ENCODE measurements at places on chromosomes 1 and 21.
A peak's percentile ranks its signal among the peaks of the same experiment; 100 is the strongest.

- no peak for DNase-seq
Measured at GRCh38 chr21:24903994-24904635, 703.2 kb downstream of the MRPL39 start.

DNA sequence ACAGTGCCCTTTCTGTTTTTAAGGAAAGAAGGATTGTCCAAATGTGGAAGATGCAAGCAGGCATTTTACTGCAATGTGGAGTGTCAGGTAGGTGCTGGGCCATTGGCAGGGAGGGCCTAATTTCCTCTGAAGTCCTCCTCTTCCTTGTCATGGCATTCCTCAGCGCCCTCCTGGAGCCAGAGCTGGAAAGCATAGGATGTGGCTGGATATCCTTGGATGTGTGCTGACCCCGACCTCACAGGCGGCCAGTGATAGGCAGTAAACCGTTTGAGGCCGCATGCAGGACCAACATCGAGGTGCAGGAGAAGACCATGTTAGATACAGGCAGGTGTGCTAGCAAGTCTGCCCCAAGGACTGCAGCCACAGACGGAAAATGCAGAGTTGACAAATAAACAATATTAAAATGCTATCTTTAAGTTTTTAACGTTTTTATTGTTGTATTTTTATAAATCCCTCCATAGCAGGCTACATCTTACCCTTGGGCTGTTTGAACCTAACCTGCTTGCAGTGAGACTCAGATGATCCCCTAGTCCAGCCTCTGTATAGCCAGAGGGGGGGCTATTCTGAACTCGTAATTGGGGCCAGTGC, 24.3 kb downstream of the SMYD2 start:
- no peak for DNase-seq

DNA sequence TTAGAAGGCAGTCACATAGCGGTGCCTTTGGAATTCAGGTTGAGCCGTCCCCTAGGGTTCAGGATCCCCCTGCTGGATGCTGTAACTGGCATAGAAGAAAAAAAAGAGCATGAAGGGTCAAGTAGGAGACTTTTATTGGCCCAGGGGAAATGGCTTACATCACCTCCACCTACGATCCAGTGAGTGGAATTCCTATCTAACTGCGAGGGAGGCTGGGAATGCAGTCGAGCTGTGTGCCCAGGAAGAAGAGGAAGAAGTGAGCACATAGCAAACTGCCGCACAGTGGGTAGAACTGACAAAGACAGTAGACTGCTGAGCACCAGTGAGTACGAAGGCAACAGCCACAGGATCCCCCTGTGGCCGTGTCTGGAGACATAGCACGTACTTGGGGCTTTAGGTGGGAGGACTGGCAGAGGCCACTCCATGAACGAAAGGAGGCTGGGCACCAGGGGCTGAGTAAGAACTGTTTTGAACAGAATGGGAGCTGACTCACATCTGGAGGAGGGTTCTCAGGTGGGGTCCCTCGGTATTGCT, 79.2 kb downstream of the RNF220 start:
- no peak for DNase-seq

DNA sequence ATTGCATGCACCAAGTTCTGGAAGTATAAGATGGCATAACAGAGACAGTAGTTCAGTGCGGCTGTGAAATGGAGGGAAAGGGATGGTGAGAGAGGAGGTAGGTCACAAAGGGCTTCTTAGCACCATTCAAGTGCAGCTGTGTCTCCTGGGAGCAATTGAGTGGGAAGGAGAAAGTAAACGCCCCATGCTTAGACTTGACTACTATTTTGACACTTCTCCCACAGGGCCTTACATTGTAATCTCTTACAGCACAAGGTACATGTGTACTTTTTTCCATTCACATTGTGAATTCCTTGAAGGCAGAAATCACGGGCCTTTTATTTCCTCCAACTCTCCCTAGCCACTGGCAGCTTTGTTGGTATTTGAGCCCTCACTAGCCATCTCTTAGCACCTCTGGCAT, 239.6 kb upstream of the FOXD3 start:
- no peak for DNase-seq

- DNase-seq = no peak
Measured at GRCh38 chr1:205275133-205275532, 46.4 kb downstream of the NUAK2 start.

- DNase-seq = no peak
Measured at GRCh38 chr1:155499953-155500639, 62.5 kb downstream of the ASH1L start.

GRCh38 chr1:4529446-4530165, 124.8 kb upstream of the AJAP1 start:
- DNase-seq = no peak

- no peak for DNase-seq
Measured at GRCh38 chr21:44291078-44291935, 5.6 kb downstream of the AIRE start.

GRCh38 chr1:40981691-40982448, 2.4 kb downstream of the CTPS1 start:
- DNase-seq = no peak

DNA sequence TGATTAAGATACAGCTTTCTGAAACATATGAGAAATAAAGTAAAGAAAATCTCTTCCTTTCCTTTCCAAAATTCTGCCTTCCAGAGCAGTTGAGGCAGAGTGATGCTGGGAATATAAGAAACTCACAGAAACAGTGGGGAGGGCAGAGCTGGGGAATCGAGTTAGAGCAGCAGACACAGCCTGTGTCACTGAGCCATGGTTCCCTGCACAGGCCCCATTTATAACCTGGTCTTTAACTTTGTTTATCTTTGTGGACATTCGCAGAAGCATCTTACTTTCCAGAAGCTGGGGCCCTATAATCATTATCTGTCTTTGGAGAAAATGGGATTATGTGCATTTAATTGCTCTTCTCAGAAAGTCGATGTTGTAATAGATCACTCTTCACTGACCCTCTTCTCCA, 349.1 kb downstream of the SETD4 start:
- no peak for DNase-seq

GRCh38 chr1:93676427-93676826, 5.2 kb downstream of the BCAR3 start:
- DNase-seq = no peak

DNA sequence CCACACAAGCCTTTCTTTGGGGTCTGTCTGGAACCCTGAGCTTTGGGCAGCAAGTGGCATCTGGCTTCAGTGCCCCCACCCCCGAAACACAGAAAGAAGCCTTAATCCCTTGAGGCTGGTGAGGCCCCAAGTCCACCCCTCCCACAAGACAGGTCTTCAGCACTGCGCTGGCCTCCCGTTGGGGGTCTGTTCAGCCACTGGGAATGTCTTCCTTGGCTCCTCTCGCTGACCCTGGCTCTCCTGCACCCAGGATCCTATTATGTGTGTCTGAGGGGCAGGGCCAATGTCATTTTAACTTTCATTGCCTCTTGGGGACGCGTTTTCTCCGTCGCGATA, 26.9 kb downstream of the ATP8B2 start:
- no peak for DNase-seq

- DNase-seq = no peak
Measured at GRCh38 chr1:155007251-155007828, 4.7 kb downstream of the ZBTB7B start.

- no peak for DNase-seq
Measured at GRCh38 chr21:36200081-36200561, 43.5 kb downstream of the DOP1B start.

DNA sequence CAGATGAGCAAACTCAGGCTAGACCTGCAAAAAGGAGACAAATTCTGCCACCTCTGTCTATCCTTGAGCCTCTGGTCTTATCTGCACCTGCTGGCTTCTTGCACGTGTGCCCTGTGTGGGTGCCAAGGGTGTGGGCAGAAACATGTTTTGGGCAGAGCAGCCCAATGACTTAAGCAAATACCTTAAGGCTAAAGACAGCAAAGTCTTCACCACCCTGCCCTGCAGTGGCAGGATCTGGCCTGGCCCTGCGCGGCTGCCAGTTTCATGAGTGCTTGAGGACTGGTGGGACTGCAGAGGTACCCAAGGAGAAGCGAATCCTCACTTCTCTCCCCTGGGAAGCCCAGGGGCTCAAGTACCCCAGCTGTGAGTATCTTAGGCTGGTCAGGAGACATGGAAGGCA, 3.8 kb upstream of the SLC26A9 start:
- DNase-seq = no peak

- DNase-seq = no peak
Measured at GRCh38 chr1:110463725-110464124, 12.8 kb downstream of the PROK1 start.

DNA sequence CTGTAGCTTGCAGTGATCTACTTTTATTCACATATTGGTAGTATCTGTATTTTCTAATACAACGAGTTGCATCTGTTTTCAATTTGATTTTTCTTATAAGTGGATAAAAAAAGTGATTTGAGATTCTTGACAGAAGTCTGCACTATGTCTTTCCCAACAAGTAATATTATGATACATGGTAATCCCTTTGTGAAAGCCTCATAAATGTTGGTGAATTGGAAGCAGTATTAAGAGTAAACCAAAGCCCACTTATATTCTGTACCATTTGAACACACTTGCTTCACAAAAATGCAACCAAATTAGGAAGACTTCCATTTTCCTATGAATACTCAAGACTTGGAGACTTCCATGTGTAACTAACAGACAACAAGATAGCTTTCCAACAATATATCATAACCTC, 172.0 kb downstream of the HMCN1 start:
- no peak for DNase-seq

GRCh38 chr1:243409284-243409683, 153.4 kb downstream of the SDCCAG8 start:
- no peak for DNase-seq

DNA sequence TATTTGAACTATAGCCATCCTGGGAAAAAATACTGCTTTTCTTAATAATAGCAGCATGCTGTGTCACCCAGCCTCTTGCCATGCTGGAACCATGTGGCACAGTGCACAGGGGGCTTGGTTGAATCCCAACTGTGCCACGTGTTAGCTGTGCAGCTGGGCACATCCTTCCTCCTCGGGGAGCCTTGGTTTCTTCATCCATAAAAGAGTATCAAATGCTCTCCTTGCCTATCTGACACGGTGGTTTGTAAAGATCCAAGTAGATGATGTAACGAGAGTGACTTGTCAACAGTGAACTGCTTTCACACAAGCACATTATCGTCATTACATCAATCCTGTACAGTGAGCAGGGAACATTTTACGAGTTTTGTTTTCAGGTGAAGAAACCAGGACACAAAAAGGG, 24.4 kb downstream of the VASH2 start:
- DNase-seq = no peak

- no peak for DNase-seq
Measured at GRCh38 chr1:5976726-5977493, 15.3 kb downstream of the NPHP4 start.

- no peak for DNase-seq
Measured at GRCh38 chr1:111469539-111469938, 4.2 kb upstream of the C1orf162 start.

- no peak for DNase-seq
Measured at GRCh38 chr1:98327220-98327861, 334.2 kb upstream of the SNX7 start.

- peak; percentile 4 for DNase-seq
Measured at GRCh38 chr1:13764588-13765332, 64.8 kb downstream of the PRDM2 start.

DNA sequence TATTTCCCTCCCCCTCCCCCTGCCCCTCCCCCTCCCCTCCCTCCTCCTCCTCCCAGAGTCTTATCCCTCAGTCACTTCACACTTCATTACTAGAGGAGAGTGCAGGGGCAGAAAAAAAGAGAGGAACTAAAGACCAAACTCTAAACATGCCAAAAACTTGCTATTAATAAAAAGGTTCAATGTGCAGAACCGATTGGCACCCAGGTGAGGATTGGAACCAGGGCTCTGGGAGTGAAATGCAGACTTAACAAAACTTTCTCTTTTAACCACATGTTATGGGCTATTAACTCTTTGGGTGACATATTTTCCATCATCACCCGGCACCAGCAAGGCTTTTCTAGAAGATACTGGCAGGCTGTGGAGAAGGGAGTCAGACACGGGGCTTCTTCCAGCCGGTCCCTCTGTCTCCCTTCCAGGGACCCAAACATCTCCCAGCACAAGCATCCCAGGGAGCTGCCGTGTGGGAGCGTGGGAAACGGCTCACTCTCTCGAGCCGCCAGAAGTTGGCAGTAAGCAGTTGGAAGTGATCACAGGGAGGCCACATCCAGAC, 13.6 kb downstream of the NID1 start:
- DNase-seq = no peak

- no peak for DNase-seq
Measured at GRCh38 chr1:145990249-145990855, 6.0 kb downstream of the TXNIP start.

DNA sequence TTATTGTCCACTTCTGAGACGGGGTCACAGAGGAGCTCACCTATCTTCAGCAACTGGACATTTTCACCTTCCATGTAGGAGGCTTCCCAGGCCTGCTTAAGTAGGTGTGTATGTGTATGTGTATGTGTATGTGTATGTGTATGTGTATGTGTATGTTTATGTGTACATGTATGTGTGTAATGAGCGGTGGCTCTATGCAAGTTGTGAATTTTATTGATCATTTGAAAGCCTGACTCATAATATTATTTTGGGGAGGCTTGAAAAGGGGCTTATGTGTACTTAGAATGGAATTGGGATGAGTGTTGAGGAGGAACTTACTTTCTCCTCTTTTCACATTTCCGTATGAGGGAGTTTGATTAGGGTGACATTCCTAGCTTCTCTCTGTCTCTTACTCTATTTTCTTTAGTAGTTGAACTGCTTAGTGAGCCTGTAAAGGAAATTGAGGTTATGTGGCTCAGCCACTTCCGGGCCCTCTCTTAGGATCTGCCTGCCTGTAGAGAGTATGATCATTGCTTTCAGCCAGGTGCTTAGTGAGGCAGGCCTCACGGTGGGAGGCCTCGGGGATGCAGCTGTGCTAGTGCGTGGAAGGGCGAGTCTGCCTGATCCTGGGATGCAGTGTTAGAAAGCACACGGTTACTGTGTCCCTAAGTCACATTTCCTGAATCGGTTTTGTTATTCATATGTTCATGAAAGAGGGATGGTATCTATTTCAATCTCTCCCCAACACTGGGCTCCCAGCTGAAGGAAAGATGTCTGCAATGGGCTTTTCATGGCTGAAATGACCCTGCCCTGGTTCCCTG, 61.0 kb downstream of the IER5 start:
- DNase-seq = peak; percentile 50

DNA sequence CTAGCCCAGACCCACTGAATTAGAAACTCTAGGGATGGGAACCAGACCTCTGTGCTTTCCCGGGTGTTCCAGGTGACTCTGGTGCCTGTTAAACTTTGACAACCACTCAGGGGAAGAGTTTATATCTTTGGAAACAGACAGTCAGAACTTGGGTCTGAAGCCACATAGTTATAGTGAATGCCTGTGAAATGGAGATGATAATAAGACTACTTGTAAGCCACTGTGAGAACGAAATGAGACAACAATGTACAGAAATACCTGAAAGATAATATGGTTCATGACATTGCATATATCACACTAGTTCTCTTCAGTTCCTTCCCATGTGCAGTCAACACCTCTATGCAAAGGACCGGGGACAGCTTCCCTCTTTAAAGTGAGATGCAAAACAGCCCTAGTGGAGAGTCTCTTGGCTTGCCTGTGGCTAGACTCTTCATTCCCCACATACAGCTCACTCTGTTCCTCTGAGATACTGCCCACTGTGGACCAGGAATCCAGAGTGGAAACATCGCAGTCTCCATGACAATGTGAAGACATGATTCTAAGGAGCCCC, 287.5 kb downstream of the ASTN1 start:
- DNase-seq = no peak

Data from stimulated activated CD4-positive, alpha-beta T cell treated with anti-CD3 and anti-CD28 coated beads, Interleukin-2, amount 100 ng/mL, for 4 hours (primary cell).